Kasumi-1 (cell line): ENCODE measurements at places on chromosomes 12 and 14.

DNA sequence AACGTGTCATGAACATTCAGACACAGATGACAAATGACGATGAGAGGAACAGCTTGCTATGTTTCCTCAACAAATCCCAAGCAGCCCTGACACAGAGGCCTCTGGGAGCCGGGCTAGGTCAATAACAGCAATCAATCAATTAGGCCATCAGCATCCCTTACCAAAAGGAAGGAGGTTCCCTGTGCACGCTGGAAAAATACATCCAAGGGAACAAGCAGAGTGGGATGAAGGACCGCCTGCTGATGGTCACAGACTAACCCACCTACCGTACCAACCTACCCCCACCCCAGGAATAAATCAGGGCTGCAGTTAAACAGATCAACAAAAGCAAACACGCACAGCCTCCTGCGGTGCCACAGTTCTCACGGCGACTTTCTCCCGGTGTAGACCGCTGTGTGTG, 265.1 kb upstream of the SFSWAP start:
- no peak for DNase-seq

DNA sequence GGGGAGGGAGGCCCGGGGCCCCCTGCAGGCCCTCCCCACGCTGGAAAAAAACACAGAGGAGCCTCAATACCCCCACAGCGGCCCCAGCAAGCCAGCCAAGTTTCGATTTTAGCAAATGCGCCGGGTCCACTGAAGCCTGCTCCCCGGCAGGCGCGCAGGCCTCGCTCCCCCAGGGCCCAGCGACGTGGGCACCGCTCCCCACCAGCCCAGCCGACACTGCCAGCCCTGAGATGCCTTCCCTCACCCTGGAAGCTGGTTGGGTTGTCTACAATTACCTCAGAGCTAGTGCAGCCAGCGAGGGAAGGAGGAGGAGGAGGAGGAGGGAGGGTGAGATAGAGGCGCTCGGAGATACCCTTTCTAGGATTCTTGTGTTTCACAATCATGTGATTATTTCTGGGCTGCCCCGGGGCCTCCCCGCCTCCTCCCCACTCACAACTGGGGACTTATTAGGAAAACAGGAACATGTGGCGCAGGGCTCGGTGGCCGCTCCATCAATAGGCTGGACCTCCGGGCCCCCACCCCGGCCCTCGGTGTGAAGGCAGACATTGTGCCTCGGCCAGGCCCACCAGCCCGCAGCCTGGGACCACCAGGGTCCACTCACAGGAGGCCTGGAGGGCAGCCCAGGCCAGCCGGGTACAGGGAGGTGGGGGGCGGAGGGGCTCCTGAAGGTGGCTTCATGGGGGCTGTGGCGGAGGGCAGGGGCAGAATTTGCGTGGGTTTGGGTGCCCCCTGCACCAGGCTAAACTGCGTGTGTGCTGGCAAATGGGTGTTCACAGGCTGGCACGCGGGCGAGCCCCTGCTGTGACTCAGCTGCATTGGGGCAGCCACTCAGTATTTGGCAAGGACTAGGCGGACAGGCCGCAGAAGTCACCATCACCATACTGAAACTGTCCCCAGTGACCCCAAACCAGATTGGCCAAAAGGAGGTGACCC, 109.9 kb downstream of the NCOR2 start:
- DNase-seq: peak; percentile 93

GRCh38 chr12:75812271-75813018, 219.1 kb downstream of the PHLDA1 start:
- no peak for DNase-seq

DNA sequence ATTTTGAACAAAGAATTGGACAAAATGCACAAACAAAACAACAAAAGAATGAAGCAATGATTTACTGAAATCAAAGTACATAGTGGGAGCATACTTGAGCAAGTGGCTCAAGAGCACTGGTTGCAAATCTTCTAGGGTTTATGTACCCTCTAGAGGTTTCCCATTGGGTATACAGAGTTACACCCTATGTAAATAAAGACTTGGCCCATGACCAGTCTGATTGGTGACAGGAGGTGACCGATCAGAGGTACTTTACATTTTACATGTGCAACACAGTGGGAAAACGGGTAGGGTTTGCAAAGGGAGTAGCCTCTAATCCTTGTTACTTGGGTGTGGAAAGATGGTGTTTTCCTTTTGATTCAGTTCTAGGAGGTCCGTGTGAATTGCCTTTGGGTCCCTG, 10.6 kb upstream of the FAM181A start:
- no peak for DNase-seq

- DNase-seq: peak; percentile 53
Measured at GRCh38 chr12:98606359-98606988, 13.0 kb downstream of the SLC25A3 start.

DNA sequence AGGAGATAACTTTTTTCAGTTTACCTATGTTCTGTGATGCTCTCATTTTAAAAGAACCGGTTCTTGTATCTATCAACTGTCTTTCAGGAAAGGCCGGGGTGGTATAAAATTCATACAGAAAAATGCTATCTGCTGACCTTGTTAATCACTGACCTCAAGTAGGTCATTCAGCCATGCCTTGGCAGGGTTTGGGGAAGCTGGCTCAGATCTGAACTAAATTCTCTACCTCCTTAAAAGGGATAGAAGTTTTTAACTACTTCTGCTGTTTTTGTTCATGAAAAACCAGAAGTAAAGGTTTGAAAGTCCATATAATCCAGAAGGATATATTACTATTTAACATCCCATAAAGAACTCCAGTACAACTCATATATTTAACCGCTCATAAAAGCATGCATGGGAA, 10.1 kb downstream of the MYRFL start:
- DNase-seq: no peak

GRCh38 chr12:50620978-50621360, 116.2 kb downstream of the DIP2B start:
- no peak for DNase-seq

DNA sequence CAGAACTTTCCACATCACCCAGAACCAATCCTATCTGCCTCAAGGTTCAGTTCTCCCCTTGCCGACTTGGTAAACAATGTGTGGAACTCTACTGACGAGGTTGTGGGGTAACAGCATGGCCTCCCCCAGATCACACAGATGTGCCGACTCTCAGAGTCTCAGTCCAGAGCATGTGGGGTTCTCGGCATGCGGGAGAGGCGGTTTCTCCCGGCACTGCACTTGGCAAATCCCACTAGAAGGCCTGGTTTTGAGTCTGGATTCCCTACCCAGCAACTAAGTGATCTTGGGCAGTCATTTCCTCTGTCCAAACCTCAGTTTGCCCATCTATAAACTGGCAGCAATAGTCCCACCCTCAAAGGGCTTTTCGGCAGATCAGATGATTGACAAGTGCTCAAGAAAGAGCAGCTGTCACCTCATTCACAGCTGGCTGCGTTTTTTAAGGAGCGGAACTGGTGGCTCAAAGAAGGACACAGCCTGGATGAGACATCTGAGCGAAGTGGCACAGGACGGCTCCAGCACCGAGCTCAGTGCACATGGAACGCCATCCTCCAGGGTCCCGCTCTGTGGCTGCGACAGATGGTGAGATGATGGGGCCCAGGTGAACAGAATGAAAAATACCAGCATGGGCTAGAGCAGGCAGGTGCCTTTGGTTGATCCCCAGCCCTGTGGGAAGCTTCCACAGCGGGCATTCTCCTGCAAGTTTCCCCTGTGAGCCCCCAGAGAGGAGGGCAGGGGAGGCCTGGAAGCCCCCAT, 7.3 kb downstream of the TESC start:
- no peak for DNase-seq

- peak; percentile 88 for DNase-seq
Measured at GRCh38 chr12:124680863-124681778, 113.7 kb upstream of the NCOR2 start.

DNA sequence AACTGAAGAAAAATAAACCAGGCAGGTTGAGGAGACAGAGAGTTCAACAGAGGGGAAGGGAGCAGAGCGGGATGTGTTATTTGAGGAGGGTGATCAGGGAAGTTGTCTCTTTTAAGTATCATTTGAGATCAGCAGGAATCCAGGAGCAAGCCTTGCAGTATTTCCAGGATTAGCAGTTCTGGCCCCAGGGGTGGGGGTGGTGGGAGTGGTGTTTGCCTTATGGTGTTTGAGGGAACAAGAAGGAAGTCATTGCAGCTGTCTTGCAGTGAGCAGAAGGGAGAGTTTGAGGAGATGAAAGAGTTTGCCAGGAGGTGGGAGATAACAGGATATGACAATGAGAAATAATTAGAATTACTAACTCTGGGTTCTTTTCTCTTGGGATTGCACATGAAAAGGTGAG, 418.6 kb downstream of the NELL2 start:
- peak; percentile 12 for DNase-seq

- DNase-seq: peak; percentile 62
Measured at GRCh38 chr14:96797582-96798349, 584 bp downstream of the VRK1 start.

GRCh38 chr12:67161322-67161918, 107.7 kb upstream of the CAND1 start:
- DNase-seq: peak; percentile 29

GRCh38 chr12:52794479-52795331, 1.2 kb downstream of the KRT3 start:
- DNase-seq: no peak

DNA sequence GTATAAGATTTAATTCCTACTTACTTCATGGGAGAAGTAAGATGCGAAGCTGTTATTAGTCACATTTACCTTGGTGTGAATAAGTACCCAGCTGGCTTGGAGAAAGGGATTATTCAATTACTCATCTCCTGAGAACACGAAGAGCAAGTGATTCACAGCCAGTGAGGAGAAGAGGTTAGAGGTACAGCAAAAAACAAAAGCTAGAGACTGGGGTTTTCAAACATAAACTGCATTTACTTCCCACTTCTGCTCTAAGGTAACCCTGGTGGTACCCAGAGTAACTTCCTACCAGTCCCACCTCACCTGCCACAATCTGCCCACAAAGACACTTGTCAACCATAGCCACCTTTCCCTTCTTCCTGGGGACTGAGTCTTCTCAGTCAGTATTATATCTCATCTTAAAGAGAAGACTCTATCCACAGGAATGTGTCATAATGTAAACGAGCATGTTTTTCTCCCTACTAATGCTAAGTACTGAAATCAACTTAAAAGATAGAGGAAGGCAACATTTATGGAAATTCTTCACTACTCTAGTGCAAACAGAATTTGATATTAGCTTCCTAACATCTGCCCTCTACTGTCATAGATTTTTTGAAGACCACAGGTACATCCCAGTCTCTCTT, 6.0 kb upstream of the IL22 start:
- no peak for DNase-seq

- DNase-seq: no peak
Measured at GRCh38 chr14:33762161-33762851, 188.6 kb downstream of the EGLN3 start.

GRCh38 chr12:47783821-47784819, 11.1 kb downstream of the SLC48A1 start:
- no peak for DNase-seq

DNA sequence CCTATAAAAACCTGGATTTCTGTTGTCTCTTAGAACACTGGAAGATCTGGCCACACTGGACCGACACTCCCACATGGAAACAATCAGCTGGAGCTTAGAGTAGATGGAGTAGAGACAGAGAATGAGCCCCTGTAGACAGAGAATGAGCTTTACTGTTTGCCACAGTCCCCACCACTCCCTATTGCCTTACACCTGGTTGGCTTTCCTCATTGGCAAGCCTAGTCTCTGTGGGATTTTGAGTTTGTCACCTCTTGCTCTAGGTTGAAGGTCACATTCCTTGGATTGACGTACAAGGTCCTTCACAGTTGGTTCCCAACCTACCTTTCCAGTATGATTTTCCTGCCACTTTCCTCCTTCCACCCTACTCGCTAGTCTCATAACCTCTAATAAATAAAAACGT, 2.0 kb upstream of the HCAR1 start:
- no peak for DNase-seq

DNA sequence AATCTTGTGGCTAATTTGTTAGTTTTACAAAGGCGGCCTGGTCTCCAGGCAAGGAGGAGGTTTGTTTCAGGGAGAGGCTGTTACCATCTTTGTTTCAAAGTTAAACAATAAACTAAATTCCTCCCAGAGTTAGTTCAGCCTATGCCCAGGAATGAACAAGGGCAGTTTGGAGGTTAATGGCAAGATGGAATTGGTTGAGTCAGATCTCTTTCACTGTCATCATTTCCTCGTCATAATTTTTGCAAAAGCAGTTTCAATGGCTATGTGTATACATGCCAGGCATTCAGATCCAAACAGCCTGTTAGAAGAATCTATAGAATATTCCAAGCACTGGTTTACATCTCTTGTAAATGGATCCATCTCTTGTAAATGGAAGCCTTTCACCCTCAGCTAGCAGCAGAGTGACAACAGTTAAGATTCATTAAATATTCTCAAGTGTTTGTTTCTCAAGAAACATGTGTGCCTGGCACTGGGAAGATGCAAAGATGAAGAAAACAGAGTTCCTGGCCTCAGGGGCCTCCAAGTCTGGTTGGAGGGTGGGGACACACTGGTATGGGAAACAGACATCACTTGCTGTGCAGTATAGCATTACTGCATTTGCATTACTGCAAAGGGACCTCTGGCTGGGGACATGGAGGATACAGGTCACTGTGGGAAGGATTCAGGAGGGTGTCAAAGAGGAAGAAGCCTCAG, 65.8 kb downstream of the RIN3 start:
- no peak for DNase-seq

DNA sequence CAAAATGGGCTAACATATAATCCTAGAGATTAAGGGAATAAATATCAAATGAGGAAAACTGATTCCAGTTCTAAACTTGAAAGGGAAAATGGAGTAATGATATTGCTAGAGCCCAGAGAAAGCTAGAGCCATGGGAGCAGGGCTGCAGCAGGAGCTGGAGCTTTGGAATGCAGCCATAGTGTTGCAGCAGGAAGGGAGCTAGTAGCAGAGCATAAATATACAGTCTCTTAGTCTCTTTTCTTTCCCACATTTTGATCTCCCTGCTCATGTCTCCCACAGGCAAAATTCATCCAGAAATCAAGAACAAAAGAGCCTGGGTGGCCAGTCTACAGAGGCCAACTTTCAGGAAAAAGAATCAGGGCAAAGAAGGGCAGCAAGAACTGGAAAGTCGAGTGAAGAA, 253.7 kb downstream of the ATXN7L3B start:
- no peak for DNase-seq

DNA sequence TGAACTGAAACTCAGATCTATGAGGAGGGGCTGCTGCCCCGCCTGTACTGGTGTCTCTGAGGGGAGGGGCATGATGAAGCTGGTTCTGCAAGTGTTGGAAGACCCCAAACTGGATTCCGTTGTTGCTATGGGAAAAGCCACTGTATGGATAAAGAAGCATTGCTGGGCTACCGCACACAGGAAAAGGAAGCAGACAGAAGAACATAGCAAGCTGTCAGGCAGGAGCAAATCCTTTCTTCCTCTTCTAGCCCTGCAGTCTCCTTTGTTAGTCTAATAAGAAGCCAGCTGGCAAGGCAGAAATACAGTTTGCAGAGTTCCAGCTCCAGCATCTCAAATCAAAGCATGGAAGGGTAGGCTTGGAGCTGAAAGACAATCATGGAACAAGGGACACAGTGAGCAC, 26.3 kb upstream of the NR1H4 start:
- peak; percentile 53 for DNase-seq
